GM03348 (cell line): ENCODE measurements at places on chromosomes 1 and 21.

DNA sequence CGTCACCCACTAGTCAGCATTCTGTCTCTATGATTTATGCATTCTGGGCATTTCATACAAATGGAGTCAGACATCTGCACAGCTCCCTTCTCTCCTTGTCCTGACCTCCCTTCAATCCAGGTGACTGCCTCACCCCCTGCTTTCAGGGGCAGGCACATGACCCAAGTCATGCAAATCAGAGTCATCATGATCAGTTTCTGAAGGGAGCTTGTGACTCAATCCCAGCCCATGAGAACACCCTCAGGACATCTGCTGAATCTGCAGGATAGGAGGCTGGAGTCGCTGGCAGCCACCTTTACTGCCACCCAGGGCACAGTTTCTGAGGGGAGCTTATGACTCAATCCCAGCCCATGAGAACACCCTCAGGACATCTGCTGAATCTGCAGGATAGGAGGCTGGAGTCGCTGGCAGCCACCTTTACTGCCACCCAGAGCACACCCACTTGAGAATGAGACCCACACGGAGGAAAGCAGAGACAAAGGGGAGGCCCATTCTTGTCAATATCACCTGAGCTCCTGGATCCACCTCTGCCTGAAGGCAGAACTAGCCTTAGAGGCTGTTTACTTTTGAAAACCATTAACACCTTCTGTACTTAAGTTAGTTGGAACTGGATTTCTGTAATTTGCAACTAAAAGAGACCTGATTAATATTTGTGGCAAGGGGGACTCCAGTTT is 62.3 kb upstream of the SLC25A33 start:
- no peak for DNase-seq

DNA sequence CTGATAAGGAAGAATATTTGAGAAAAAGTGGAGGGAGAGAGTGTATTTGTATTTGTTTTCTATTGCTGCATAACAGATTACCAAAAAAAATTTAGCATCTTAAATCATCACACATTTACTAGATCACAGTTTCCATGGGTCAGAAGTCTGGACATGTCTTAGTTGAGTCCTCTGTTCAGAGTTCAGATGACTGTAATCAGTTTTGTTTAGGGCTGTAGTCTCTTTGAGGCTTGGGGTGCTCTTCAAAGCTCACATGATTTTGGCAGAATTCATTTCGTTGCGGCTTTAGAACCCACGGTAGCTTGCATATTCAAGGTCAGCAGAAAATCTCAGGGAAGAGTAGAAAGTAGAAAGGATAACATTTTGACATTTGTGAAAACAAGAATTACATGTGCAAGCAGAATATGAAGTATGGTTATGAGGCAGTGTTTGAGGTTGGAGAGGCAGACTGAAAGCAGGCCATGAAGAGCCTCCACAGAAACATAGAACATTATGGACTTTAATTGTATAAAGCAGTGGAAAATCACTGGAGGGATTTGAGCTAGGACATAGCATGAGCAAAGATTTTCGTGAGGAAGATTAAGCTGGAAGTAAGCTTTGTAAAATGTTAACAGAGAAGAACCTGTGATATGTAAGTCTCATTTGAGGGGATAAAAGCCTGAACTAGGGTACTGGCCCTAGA is 110.6 kb upstream of the GPR52 start:
- DNase-seq = no peak

DNA sequence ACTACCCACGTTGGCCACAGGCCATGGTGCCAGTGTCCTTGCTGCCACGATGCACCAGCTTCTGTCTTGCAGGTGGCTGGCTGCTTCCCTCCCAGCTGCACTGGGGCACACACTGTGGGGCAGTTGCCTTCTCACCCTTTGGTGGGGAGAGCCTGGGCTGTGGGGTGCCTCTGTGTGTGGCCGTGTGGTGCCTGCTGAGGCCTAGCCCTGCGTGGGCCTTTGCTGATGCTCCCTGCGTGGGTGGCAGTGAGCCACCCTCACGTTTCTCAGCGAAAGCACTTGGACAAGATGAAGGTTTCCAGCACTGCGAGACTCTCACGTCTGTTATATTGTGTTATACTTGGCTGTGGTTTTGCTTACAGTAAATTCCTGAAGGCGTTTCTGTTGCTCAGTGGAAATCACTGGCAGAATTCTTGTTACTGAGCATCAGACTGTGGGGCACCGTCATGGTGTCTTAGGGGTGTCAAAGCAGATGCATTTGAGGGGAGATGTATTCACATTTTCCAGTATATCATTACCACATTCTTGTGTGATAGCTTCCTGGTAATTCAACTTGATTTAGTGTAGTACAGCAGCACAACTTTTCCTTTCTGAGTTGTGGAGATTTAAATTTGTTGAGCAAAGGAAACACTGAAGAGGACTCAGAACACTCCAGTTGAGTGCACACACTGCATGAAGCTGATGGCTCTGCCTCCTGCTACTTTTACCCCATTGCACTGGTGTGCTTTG is 124.7 kb downstream of the PCBP3 start:
- peak; percentile 43 for DNase-seq

- DNase-seq = peak; percentile 48
Observed at GRCh38 chr1:62318756-62319544, at the start of gene KANK4. TSS of gene KANK4 (minus strand) at chr1:62319434. CDS start at chr1:62281564, 37,870 bp downstream.

- DNase-seq = no peak
Observed at GRCh38 chr1:156643778-156644092, 1.8 kb downstream of the BCAN start.

- DNase-seq = no peak
Observed at GRCh38 chr1:65055747-65056146, 89.4 kb upstream of the JAK1 start.

GRCh38 chr1:20634065-20634593 is 871 bp downstream of the PINK1 start:
- DNase-seq = no peak

DNA sequence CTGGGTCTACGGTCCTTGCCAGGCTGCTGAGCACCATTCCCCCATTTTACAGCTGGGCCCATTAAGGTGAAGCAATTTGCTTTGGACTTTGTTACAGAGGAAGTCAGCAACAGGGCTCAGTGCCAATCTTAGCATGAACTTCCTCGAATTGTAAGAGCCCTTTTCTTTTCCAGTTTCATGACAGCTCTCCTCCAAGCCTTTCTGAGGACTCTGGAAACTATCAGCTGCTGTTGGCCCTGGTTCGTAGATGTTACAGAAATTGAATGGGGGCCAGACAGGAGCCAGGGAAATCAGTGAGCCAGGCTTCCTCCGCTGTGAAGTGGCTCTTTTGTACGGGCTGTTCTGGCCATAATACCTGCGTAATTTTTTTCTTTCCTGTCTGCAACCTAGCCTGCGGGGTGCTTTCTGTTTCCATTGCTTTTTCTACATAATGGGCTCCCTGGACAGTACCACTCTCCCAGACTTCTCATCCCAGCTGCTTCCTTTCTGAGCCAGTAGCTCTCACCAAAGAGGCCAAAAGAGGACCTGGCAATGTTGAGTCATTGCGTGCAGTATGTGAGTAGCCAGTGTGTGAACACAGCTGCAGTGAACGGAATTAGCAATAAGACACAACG is 386.3 kb downstream of the DISC1 start:
- DNase-seq = no peak

GRCh38 chr1:44361478-44361877 is 6.4 kb upstream of the ERI3 start:
- DNase-seq = no peak

DNA sequence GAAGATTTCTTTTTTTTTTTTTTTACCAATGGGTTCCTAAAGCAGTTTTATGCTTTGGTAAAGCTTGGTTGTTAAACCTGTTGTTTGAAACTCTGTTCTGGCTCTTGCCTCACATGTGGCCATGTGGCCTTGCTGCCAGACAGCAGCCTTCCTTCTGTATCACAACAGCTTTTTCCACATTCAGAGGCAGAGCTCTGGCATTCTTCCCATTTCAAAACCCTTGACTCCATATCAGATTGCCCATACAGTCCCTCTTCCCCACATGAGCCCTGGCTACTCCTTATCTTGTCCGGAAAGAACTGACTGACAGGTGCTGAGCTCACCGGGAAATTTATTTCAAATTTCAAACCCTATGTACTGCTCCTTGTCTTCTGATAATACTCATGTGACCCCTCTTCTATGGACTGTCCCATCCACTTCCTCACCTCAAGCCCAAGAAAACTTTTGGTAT is 38.5 kb upstream of the LAX1 start:
- no peak for DNase-seq

GRCh38 chr1:178349801-178350200 is 147.0 kb downstream of the CLEC20A start:
- DNase-seq = no peak

DNA sequence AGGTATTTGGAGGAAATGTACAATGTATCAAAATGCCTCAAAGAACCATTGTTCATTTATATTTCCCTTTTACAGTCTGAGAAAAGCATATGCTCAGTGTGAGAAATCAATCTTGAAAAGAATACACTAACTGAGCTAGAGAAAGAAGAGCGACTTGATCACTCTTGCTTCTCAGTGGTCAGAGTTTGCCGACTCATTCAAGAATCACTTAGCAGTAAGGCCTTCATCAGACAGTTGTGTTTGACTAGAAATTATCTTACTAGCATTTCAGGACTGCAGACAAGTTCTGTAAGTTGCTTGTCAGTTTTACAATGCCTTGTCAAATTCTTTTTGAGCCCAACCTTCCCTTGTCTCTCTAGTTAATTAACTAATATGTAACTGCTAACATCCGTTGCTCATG is 12.9 kb downstream of the RGS18 start:
- DNase-seq = no peak

DNA sequence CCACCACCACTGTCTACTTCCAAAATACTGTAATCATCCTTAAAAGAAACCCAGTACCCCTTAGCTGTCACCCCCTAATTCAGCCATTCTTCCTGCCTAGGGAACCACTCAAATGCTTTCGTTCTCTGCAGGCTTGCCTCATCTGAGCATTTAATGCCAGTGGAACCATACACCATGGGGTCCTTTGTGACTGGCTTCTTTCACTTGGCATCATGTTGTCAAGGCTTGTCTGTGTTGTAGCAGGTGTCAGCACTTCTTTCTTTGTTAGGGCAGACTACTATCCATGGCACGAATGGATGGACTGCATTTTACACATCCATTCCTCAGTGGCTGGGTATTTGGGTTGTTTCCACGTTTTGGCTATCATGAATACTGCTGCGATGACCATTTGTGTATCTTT is 28.5 kb downstream of the SH3BGR start:
- no peak for DNase-seq

DNA sequence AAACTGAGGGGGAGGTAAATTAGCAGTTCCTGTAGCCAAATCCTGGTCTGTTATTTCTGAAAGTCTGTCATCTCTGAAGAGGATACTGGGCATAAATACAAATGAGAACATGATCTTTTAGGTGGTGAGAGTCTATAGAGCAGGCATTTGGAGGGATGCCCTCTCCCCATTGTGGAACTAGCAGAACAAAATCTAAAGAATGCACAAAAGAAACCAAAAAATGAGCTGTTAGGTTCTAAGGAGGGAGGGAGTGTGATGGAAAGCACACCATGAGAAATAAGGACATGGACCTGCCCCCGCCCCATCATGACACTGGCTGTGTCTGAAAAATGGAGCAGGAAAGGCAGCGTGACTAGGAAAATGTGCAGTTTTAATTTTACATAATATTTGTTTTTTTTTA is 262.0 kb downstream of the KIF26B start:
- DNase-seq = no peak

GRCh38 chr1:117681901-117682250 is 76.0 kb downstream of the TENT5C start:
- DNase-seq = no peak

DNA sequence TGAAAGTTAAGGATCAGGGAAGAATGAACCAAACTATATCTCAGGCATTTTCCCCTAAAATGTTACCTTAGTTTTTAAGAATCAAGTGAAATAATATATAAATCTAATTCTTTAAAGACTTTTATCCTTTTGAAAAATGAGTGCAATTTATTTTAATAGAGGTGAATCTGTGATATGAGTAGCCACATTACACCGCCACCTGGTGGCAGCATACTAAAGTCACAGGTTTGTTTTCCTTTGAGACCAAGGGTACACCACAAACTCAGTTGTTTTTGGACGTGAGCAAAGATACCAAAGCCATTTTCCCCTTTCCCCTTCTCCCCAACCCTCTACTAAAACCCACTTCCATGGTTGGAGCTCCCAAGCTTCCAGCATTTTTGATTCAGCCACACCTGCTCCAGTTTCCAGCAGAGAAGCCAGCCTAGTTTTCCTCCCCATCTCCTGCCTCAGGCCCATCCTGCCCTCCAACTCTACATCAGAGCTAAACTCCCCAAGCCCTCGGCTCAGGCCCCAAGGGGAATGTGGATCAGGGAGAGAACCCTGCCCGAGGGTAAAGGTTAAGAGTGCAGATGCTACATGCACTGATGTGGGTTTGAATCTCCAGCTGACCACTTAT is 22.9 kb upstream of the LDLRAP1 start:
- peak; percentile 81 for DNase-seq

DNA sequence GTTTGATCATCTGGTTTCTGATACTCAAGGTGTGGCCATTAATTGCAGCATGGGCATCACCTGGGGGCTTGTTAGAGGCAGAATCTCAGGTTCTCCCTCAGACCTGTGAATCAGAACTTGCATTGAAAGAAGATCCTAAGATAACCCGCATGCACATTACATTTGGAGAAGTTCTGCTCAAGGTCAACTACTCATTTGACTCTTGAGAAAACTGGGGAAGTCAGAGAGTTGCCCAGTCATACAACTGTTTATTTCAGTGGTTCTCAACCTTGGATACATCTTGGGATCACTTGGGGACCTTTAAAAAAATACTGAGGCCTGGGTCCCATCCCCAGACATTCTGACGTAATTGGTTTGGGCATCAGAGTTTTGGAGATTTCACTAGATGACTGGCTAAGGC is 30.5 kb downstream of the CAMTA1 start:
- DNase-seq = no peak

DNA sequence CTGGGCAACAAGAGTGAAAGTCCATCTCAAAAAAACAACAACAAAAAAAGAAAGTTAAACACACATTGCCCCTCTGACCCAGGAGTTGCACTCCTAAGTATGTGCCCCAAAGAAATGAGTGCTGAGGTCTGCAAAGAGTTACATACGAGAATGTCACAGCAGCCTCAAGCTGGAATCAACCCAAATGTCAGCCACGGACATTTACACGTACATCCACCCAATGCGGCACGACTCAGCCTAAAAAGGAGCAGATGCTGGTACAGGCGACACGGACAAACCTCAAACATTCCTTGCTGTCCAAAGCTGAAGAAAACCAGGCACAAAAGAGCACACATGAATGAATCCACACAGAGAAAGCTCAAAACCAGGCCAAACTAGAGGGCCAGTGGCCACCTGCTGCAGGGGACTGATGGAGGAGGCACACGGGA is 46.8 kb upstream of the ECE1 start:
- no peak for DNase-seq

GRCh38 chr1:220708936-220709801 is 19.0 kb downstream of the C1orf115 start:
- DNase-seq = no peak

DNA sequence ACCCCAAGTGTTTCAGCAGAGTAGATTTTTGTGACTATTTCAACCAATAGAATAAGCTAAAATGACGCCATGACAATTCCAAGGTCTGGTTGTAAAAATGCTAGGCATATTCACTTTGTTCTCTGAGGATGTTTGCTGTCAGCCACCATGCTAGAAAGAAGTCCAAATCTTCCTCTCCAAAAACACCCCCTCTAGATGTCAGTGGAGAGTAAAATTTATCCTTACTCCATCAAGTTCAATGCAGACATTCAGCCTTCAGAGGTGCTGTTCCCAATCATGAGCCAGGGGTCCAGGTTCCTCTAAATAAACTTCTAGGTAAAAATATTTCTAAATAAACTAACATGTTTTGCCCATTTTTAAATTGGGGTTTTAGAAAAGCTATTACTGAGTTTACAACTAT is 395.4 kb upstream of the ADAMTS5 start:
- no peak for DNase-seq

GRCh38 chr21:37435120-37435519 is 68.5 kb downstream of the DYRK1A start:
- DNase-seq = peak; percentile 70

- peak; percentile 78 for DNase-seq
Observed at GRCh38 chr1:18949686-18950400, 6.6 kb downstream of the IFFO2 start.
